ENCODE measurements at places on chromosomes 12 and 14. TPM values are rescaled to one million over a fixed set of nuclear protein-coding genes. Genes with fewer than 3 reads are reported as not detected.

IFNG-AS1 gene
- not detected for total RNA-seq

MAP3K9 gene
- 2.7 TPM for total RNA-seq

LGR5 gene
- total RNA-seq = 1.2 TPM

CMKLR1 gene
- total RNA-seq = 1.5 TPM

SCNN1A gene
- total RNA-seq = 1.7 TPM

VDR gene
- 5.6 TPM for total RNA-seq

ATL1 gene
- 9.3 TPM for total RNA-seq

SLC7A7 gene
- total RNA-seq = 13.9 TPM

KRT78 gene
- not detected for total RNA-seq

All from H4 (cell line).